ENCODE measurements at places on chromosomes 2 and 18.

DNA sequence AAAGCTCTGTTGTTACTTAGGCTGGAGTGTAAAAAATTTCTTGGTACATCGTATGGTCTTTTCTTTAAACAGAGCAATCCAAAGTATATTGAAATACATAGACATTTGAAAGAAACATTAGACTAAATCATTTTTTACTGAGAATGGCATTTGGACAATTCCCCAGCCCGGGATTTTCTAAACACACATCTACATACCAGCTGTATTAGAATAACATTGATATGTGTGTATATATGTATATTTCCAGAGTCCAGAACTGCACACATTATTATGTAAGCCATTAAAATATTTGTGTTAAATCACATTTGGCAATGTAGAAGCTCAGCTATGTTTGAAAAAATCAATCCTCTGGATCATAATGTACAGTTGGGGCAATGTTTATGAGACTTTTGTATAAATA is 1853.6 kb upstream of the LRRTM1 start:
- no peak for DNase-seq

- DNase-seq: no peak
Measured at GRCh38 chr2:1556776-1557466, 143.7 kb downstream of the TPO start.

- no peak for DNase-seq
Measured at GRCh38 chr2:147913701-147914480, 69.1 kb downstream of the ACVR2A start.

- DNase-seq: no peak
Measured at GRCh38 chr18:48875942-48876511, 74.7 kb downstream of the SMAD7 start.

DNA sequence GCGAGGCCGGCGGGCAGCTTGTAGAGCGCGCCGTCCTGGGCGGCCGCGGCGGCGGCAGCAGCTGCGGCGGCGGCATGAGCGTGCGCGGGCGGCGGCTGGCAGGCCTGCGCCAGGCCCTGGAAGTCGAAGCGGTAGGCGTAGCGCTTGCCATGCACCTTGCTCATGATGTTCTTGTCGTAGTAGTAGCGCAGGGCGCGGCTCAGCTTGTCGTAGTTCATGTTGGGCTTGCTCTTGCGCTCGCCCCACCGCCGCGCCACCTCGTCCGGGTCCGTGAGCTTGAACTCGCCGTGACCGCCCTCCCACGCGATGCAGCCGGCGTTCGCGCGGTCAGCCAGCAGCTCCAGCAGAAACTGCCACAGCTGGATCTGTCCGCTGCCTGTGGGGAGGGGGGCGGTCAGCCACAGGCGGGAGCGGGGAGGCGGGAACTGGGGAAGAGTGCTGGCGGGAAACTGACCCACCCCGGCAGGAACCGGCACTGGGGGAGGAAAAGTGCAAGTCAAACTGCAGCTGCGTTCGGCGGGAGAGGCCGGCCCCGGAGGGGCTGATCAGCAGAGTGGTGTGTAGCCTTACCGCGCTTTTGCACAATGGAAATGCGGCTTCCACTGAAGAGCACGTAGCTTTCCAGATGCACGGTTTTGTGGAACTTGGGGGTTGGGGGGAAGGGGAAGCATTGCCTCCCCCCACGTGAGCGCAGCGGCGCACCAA is 3.0 kb downstream of the FEV start:
- peak; percentile 48 for DNase-seq

DNA sequence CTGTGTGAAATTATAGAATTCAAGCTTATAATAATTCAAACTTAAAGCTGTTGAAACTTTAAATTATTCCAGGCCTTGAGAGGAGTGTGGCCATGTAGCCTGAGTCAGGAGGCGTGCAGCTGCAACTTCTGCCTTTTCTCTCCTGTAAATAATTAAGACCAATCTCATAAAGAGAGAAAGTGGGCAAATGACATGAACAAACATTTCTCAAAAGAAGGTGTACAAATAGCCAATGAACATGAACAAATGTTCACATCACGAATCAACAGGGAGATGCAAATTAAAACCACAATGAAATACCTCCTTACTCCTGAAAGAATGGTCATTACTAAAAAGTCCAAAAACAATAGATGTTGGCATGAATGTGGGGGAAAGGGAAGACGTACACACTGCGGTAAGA is 149.1 kb upstream of the MYCN start:
- DNase-seq: no peak

DNA sequence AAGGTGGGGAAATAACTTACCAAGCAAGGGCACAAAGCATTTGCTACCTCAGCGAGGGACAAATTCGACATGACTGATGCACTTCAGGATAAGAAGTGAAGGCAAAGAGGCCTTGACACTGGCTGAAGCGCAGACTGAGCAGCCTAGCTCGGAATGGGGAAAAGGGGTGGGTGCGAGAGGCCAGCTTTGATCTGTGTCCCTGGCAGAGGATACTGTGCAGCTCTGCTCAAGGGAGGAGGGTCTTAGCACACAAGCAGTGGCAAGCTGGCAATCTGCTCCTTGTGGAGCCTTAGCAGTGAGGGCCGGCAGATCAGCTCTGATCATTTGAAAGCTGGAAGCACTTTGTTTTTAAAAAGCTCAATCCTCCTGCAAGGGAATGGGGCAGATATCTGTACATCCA is 222.3 kb downstream of the ZBTB7C start:
- no peak for DNase-seq

- DNase-seq: peak; percentile 5
Measured at GRCh38 chr18:40159141-40160017, 1795.7 kb upstream of the PIK3C3 start.

- DNase-seq: no peak
Measured at GRCh38 chr2:182915369-182916326, 49.2 kb upstream of the FRZB start.

GRCh38 chr18:48202006-48202348 is 207.2 kb downstream of the ZBTB7C start:
- no peak for DNase-seq
